Activated naive CD8-positive, alpha-beta T cell treated with anti-CD3 and anti-CD28 coated beads for 36 hours (primary cell): ENCODE measurements at places on chromosomes 16 and 17.

DNA sequence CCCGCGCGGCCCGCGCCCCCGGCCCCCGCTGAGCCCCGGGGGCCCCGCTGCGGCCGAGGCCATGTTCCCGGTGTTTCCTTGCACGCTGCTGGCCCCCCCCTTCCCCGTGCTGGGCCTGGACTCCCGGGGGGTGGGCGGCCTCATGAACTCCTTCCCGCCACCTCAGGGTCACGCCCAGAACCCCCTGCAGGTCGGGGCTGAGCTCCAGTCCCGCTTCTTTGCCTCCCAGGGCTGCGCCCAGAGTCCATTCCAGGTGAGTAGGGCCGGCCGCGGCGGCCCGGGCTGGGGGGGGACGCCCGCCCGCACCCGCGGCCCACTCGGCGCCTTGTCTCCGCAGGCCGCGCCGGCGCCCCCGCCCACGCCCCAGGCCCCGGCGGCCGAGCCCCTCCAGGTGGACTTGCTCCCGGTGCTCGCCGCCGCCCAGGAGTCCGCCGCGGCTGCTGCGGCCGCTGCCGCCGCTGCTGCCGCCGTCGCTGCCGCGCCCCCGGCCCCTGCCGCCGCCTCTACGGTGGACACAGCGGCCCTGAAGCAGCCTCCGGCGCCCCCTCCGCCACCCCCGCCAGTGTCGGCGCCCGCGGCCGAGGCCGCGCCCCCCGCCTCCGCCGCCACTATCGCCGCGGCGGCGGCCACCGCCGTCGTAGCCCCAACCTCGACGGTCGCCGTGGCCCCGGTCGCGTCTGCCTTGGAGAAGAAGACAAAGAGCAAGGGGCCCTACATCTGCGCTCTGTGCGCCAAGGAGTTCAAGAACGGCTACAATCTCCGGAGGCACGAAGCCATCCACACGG, 504 bp downstream of the MAZ start:
- peak; percentile 79 for DNase-seq

- no peak for DNase-seq
Observed at GRCh38 chr16:4011225-4011939, 104.9 kb downstream of the ADCY9 start.

DNA sequence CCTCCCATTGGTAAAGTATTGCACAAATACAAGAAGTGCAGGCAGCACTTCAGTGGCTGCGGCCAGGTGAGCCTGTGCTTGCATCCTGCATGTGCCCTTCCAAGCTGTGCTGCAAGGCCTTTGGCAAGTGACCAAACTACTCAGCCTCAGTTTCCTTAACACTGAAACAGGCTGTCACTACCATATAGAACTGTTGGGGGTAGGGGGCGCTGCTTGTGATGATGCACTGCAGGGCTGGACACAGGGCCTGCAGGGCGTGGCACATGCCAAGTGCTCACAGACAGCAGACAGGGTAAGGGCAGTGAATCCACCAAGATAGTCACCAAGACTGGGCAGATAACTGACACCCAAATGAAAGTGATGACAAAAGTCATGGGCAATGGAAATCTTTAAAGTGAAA, 65.6 kb upstream of the SREBF1 start:
- no peak for DNase-seq

- no peak for DNase-seq
Observed at GRCh38 chr17:79627766-79628690, 17.2 kb upstream of the RBFOX3 start.

DNA sequence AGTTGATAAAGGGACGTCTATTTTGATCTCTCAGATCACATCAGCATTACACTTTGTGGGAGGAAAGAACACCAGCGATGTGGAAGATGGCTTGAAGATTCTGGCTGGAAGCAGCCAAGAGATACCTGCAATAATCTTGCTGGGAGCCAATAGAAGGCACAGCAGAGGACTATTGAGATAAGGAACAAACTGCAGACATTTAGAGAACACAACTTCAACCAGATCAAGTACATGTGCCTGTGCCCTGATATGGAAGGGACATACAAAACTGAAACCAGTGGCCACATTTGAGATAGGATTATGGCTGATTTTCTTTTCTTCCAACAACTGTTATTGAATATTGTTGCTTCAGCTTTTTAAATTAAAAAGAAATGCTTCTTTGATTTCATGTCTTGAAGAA, 18.6 kb upstream of the PSMD7 start:
- no peak for DNase-seq

GRCh38 chr17:43750153-43750552, 8.4 kb downstream of the SOST start:
- DNase-seq, result no peak

DNA sequence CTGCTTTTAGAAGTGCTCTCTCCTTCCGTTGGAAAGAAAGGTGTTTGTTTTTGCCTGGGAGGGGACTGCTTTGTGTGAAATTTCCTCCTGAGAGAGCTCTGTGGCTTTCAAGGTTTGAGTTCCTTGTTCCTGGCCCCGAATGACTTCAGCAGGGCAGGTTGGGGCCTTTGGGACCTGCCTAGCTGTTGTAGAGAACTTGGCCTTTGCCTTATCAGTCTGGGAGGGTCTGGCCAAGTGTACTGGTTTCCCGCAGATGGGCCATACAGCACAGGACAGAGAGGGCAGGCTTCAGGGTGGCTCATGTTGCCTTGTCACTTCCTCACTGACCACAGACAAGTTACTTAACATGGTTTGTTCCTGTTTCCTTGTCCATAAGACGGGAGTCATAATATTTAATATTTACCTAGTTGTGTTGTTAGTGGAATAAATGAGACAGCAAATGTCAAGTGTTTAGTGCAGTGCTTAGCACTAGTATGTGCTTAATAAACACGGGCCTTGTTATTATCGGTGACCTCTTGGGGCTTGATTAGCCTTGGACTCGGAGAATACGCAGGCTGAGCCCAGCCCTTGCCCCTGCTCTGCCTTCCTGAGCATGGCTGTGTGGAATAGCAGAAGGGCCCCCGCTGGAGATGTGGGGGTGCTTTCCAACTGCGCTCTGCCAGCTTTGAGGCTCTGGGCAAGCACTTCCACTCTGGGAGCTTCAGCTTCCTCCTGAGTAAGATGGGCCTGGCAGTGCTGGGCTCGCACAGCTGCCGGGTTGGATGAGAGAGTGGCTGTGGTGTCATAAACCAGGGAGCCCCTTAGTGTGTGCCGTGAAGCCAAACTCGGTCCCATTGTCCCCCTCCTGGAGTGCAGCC, 6.6 kb downstream of the PRSS8 start:
- DNase-seq, result no peak

DNA sequence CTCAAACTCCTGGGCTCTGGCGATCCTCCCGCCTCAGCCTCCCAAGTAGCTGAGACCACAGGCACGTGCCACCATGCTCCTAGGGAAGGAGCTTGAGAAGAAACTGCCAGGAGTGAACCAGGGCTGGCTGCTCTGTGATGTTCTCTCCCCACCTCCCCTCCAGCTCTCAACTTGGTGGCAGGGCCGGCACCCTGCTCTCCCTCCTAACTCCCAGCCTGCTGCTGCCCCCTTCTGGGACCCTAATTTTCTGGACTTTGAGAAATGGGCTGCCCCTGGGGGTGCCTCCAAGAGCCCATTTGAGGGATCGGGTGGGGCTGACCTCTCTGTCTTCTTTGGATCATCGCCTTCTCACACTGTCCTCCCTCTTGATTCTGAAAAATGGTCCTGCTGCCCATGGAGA, 14.9 kb upstream of the STAT3 start:
- peak; percentile 63 for DNase-seq

DNA sequence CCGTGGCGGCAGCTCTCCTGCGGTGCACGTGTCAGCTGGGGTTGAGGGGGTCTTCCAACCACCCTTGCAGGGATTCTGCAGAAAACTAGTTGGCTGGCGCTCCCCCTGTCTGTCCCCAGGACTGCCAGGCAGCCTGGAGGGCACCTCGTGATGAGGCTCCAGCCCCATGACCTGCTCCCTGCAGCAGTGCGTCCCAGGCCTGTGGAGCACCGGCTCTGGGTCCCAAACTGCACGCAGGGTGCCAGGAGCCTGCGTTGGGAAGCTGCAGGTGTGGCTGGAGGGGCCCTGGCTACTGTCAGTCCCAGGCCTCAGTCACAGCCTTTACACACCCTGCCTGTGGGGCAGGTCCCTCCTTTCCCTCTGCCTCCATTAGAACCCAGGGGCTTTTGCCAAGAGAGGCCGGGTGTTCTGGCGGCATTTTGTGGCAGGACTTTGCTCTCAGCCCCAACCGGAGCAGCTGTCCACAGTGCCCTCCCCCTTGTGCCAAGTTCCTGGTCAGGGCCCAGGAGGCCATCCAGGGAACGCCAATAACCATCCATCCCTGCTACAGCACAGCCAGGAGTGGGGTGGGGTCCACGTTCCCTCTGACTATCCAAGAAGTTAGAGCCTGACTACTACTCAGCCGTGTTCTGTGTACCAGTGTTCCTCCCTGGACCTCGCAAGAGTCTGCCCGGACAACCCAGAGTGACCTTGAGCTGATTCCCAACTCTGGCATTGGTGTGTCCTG, 9.2 kb downstream of the CHMP6 start:
- no peak for DNase-seq
